Activated CD4-positive, alpha-beta T cell treated with anti-CD3 and anti-CD28 coated beads, Interleukin-2, amount 50 U/mL, for 16 hours (primary cell): ENCODE measurements at places on chromosomes 7 and 10.

- DNase-seq, result no peak
Observed at GRCh38 chr10:129870961-129871621, 93.0 kb downstream of the EBF3 start.

DNA sequence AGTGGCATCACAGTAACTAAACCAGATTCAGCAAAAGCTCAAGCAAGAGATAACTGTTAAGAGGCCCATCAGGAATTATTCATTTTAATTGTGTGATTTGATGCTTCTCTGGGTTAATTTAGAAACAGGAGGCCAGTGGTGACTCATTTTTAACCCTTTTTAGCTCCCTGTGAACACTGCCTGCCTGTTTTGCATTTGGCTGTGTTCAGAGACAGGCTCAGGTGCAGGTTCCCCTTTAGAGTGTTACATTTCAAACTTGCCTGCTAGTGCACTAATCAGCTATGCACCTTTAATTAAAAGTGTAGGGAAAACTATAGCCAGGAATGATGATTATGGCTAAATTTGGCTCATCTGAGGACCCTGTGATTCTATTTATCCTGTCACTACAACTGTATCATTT lies 6.5 kb downstream of the STAMBPL1 start:
- peak; percentile 87 for DNase-seq

DNA sequence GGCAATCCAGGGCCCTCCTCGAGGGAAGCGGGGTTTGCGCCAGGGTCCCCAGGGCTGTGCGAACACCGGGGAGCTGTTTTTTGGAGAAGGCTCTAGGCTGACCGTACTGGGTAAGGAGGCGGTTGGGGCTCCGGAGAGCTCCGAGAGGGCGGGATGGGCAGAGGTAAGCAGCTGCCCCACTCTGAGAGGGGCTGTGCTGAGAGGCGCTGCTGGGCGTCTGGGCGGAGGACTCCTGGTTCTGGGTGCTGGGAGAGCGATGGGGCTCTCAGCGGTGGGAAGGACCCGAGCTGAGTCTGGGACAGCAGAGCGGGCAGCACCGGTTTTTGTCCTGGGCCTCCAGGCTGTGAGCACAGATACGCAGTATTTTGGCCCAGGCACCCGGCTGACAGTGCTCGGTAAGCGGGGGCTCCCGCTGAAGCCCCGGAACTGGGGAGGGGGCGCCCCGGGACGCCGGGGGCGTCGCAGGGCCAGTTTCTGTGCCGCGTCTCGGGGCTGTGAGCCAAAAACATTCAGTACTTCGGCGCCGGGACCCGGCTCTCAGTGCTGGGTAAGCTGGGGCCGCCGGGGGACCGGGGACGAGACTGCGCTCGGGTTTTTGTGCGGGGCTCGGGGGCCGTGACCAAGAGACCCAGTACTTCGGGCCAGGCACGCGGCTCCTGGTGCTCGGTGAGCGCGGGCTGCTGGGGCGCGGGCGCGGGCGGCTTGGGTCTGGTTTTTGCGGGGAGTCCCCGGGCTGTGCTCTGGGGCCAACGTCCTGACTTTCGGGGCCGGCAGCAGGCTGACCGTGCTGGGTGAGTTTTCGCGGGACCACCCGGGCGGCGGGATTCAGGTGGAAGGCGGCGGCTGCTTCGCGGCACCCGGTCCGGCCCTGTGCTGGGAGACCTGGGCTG lies 26.0 kb downstream of the PRSS2 start:
- no peak for DNase-seq

- no peak for DNase-seq
Observed at GRCh38 chr10:52729271-52730104, 43.1 kb downstream of the MBL2 start.

- DNase-seq, result no peak
Observed at GRCh38 chr7:81140252-81140651, 221.4 kb upstream of the SEMA3C start.

GRCh38 chr10:78688230-78688900 lies 380.4 kb upstream of the ZMIZ1 start:
- no peak for DNase-seq

GRCh38 chr7:117630907-117631564 lies 151.2 kb downstream of the CFTR start:
- no peak for DNase-seq

DNA sequence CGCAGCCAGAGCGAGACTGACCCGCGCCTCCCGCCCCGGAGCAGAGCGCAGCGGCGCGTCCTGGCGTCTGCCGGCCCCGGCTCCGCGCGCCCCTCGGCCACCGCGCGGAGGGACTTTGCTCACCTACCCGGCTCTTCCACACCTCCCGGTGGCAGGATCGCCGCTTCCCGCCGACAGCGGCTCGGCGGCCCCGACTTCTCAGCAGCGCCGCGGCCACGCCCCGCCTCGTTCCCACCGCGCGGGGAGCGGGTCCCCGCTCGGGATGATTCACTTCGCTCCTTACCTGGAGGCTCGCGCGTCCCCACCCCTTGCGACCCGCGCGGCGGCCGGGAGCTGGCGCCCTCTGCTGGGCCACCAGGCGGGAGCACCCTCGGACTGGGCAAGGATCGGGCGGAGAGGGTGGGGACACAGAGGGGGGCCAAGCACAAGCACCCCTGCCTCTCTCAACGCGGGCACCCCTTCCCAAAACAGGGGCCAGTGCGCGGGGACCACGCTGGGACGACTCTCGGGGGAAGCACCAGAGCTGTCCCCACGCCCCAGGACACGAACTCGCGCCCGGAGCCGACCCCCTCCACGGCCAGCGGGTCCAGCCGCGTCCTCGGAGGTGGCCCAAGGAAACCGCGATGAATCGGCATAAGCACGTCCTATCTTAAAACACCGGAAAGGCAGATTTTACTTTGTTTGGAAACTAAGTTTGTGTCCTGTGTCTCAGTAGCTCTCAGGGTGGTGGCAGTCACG lies 101.0 kb upstream of the SVIL start:
- peak; percentile 79 for DNase-seq

DNA sequence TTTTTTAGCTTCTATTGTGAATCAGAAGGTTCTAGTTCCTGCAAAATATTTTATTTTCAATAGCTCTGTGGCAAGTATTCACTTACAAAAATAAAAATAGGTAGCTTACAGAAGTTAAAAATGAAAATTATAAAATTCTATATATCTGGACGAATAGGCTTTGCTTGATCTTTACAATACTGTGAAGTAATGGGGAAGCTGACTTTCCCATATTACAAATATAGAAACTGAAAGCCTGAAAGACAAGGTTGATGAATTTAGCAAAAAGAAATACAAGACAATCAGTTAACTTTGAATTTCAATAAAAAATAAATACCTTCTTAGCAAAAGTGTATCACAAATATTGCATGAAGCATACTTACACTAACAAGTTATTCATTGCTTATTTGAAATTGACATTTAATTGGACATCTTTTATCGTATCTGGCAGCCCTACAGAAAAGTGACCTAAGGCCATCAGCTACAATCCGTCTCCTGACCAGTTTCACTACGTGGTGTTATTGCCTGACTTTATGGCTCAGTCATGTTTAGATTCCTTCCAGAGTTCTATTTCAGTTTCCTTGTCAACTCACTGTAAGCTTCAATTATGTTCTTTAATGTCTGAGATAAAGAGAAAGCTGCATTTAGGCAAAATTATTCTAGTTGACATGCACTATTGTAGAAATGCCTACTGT lies 310.5 kb upstream of the HGF start:
- no peak for DNase-seq

- peak; percentile 10 for DNase-seq
Observed at GRCh38 chr10:110815354-110816004, 56.2 kb upstream of the PDCD4 start.

- DNase-seq, result peak; percentile 73
Observed at GRCh38 chr7:55133630-55134358, 115.0 kb downstream of the EGFR start.

GRCh38 chr7:138359870-138360559 lies 100.0 kb upstream of the TRIM24 start:
- no peak for DNase-seq

DNA sequence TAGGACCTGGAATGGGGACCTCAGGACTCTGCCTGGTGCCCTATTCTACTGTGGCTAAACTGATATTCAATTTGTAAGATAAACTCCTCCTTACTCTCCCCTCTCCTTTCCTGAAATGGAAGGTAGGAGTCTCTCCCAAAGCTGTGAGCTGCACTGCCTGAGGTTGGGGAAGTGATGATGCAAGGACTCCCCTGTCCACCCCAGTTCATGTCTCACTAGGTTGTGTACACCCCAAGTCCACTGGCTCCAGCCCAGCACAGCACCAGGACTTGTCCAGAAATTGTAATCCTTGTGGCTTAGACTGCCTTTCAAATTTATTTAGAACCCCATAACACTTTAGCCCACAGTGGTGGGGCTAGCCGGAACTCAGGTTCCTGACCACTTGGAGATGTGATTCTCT lies 247.2 kb upstream of the CTBP2 start:
- no peak for DNase-seq

- peak; percentile 83 for DNase-seq
Observed at GRCh38 chr10:124722798-124723783, 21.1 kb downstream of the FAM53B start.

GRCh38 chr10:119871881-119872609 lies 598 bp downstream of the MCMBP start:
- peak; percentile 61 for DNase-seq

DNA sequence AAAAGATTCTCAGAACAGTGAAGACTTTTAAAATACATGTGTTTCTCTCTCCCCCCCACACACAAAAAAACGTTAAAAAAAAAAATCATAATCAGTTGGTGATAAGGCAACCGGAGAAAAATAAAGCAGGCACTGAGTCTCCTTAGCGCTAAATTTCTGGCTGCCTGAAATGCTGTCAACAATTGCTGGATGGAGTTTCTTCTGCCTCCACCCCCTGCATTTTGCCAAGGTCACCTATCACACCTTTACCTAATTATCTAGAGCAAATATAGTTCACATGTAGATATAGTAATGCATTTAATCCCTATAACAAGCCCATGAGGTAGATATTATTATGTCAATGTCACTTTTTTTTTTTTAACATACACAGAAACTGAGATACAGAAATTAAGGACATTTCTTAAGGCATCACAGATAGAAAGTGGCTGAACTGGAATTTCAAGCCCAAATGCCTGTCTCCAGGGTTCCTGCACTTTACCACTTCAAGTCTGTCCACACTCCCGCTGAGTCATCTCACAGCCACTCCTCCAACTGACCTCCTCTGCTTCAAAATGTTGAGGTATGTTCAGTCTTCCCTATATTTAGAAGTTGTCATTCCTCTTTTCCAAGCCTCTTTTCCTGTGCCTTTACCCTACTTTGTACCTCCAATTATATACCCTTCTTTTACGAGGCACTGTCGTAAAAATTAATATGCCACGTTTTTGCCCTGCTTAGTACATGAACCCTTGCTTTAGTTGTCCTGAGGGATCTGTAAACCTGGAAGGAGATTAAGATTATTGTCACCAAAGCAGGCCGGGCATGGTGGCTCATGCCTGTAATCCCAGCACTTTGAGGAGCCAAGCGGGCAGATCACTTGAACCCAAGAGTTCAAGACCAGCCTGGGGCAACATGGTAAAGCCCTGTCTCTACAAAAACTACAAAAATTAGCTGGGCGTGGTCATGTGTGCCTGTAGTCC lies 72.8 kb upstream of the MPP7 start:
- DNase-seq, result no peak

DNA sequence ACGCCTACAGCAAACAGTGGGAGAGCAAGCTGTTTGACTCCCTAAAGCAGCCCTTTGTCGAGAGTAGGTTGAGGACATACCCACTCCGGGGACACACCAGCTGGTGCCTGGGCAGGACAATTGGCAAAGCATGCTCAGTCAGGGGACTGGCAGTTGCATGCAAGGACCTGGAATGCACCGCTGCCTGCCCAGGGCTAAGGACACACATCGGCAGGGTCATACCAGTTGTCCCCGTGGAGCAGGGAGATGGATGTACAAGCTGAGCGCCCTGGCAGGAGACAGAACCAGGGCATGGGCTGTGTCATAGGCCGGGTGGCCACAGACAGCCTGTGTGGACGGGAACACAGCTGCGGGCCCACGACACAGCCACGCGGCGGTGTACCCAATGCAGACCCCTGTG lies 18.3 kb upstream of the ELN start:
- DNase-seq, result no peak

- peak; percentile 26 for DNase-seq
Observed at GRCh38 chr7:77537136-77537777, at the start of gene PTPN12. PTPN12 (plus strand) TSS chr7:77537295; CDS start chr7:77537547, 252 bp downstream.

DNA sequence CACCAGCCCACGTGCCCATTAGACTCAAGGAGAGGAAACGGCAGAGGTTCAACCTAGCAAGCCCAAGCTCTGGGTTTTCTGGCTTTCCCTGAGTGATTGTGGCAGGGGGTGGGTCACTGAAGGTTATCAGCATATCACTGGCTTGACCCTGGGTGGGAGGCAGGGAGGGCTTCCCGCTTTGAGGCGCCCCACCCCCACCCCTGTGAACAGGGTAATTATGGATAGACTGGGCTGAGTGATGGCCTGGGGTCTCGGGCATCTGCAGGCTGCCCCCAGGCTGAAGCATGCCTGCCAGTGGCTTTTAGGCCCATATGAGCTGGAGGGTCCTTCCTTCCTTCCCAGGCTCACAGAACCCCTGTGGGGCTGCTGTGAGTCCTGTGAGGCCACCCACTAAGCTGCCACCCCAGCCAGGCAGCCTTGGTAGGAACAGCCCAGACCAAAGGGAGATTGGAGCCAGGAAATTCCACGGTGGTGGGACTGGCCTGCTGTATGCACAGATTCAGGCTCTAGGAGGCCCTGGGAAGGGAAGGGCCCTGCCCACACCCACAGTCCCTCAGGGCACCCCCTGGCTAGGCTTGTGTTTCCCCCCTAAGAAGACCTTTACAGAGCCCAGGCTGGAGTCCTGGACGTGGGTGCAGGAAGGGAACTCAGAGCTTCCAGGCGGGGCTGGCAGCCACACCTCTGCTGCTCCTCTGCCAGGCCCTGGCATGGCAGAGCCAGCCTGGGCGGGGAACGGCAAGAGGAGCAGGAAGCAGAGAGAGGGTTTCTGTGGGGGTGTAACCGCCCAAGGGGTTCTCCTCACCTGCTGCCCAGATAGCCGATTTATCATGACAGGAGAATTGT lies 33.1 kb downstream of the GPRIN2 start:
- DNase-seq, result no peak

- DNase-seq, result no peak
Observed at GRCh38 chr10:95535526-95535925, 25.6 kb downstream of the SORBS1 start.

GRCh38 chr7:105010504-105011130 lies 3.4 kb upstream of the KMT2E start:
- no peak for DNase-seq

GRCh38 chr7:107933386-107934013 lies 42.5 kb downstream of the DLD start:
- no peak for DNase-seq

- DNase-seq, result no peak
Observed at GRCh38 chr10:48554656-48555055, 50.2 kb downstream of the ARHGAP22 start.

GRCh38 chr10:62503872-62504271 lies 129.7 kb downstream of the ZNF365 start:
- DNase-seq, result no peak

- no peak for DNase-seq
Observed at GRCh38 chr7:14233076-14233867, 243.8 kb upstream of the ETV1 start.

DNA sequence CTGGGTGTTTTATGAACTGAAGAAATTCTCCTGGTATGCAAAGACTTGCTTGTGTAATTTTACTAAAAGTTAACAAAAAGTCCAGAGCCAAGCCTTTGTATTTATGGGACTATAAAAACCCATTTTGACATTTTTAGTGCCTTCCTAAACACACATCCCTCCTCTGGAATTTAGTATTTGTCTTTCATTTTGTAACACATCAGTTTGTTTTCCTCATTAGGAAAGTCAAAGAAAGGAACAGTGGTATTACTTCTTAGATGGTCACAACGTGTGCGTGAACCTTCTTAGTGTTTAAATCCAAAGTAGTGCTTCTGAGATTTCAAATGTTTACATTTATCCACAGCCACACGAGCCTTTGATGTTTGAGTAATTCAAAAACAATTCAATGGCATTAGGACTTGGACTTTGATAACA lies 103.2 kb upstream of the TMEM106B start:
- DNase-seq, result no peak
